Pulmonary artery endothelial cell (primary cell): ENCODE measurements at places on chromosomes 3 and 15. TPM values are rescaled to one million over a fixed set of nuclear protein-coding genes. Genes with fewer than 3 reads are reported as not detected.

TTLL13 gene
- total RNA-seq = 0.04 TPM in 1 of 2 replicates, not detected in the other

AADAC gene
- not detected in 2 replicates for total RNA-seq

GCNT3 gene
- 0.14 TPM in 1 of 2 replicates, not detected in the other for total RNA-seq

PRR23B gene
- total RNA-seq = not detected in 2 replicates

PRTG gene
- 0.92 and 1.3 TPM in 2 replicates for total RNA-seq

NISCH gene
- total RNA-seq = 57.2 and 88.7 TPM in 2 replicates

ADGRG7 gene
- not detected in 2 replicates for total RNA-seq

CLDN1 gene
- 0.07 and 0.14 TPM in 2 replicates for total RNA-seq

PTX3 gene
- total RNA-seq = 1,084 and 1,117 TPM in 2 replicates

LRRN1 gene
- not detected in 2 replicates for total RNA-seq

TRA2B gene
- 234 and 333 TPM in 2 replicates for total RNA-seq

GABRR3 gene
- total RNA-seq = not detected in 2 replicates

CPEB1 gene
- total RNA-seq = 0.07 TPM in 1 of 2 replicates, not detected in the other

GJD2 gene
- total RNA-seq = not detected in 2 replicates

MYZAP gene
- 4.5 and 7.4 TPM in 2 replicates for total RNA-seq

WNT5A gene
- 0.04 and 0.07 TPM in 2 replicates for total RNA-seq

TEX55 gene
- total RNA-seq = not detected in 2 replicates

GPR156 gene
- 0.13 and 0.18 TPM in 2 replicates for total RNA-seq

UBAP1L gene
- 0.40 and 1.1 TPM in 2 replicates for total RNA-seq

SLC22A14 gene
- total RNA-seq = under 0.01 and 0.14 TPM in 2 replicates

HRH1 gene
- 14.6 and 26.5 TPM in 2 replicates for total RNA-seq

GREM1 gene
- total RNA-seq = 0.07 TPM in 1 of 2 replicates, not detected in the other

ARL14 gene
- total RNA-seq = not detected in 2 replicates

AMOTL2 gene
- 85.1 and 104 TPM in 2 replicates for total RNA-seq

GPR27 gene
- total RNA-seq = not detected in 2 replicates

IL1RAP gene
- 9.4 and 13.5 TPM in 2 replicates for total RNA-seq

RLBP1 gene
- not detected in 2 replicates for total RNA-seq

PPP2R3A gene
- total RNA-seq = 7.5 TPM in 2 replicates

MESP2 gene
- 0.14 TPM in 1 of 2 replicates, not detected in the other for total RNA-seq

ARGFX gene
- not detected in 2 replicates for total RNA-seq

PAQR5 gene
- total RNA-seq = 0.07 and 0.13 TPM in 2 replicates

KLHL40 gene
- not detected in 2 replicates for total RNA-seq

TNFAIP8L3 gene
- total RNA-seq = 38.4 and 62.5 TPM in 2 replicates

PRSS50 gene
- total RNA-seq = not detected in 2 replicates

INSYN1 gene
- total RNA-seq = 0.11 and 0.26 TPM in 2 replicates

FBXW12 gene
- 0.13 TPM in 1 of 2 replicates, not detected in the other for total RNA-seq

ABTB1 gene
- 5.8 and 7.6 TPM in 2 replicates for total RNA-seq

CNTN4 gene
- total RNA-seq = not detected in 2 replicates

LXN gene
- total RNA-seq = 161 and 179 TPM in 2 replicates

HGD gene
- total RNA-seq = 0.26 TPM in 1 of 2 replicates, not detected in the other
